ENCODE measurements at places on chromosomes 2 and 18.

DNA sequence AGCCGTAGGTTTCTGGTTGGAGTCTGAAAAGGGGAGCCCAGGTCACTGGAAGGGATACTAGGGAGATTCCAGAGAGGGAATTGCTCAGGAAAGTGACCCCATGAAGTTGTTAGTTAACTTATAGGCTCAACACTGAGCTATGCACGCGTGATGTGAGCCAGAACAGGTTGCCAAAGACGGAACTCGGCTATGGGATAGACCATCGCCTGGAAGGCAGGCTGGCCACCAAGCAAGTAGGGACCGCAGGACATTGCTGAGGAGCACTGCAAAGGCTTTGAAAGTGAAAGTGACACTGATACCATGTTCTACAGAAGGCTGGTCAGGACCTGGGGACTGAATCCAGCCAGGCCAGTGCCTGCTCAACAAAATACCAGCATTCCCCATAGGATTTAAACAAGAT is 7.3 kb downstream of the FARP2 start:
- DNase-seq, result no peak

- no peak for DNase-seq
Measured at GRCh38 chr2:152405206-152406118, 70.5 kb downstream of the FMNL2 start.

DNA sequence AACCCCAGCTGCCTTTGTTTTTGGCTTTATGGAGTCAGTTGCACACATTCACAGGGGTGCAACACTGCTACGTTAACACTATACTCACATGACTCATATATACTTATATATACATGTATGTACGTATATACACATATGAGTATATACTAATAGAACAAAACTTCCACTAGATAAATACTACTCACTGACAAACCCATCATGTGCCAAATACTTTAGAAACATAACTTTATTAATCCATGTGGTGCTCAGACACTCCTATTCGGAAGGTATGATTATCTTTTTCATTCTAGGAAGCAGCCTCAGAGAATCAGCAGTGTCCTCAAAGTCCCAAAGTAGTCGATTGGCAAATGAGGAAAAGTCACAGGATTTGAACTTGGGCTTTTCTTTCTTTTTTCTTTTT is 7.9 kb downstream of the PMAIP1 start:
- no peak for DNase-seq

GRCh38 chr2:23526114-23526513 is 141.1 kb downstream of the KLHL29 start:
- DNase-seq, result no peak

GRCh38 chr2:70947556-70948184 is 12.0 kb downstream of the ATP6V1B1 start:
- DNase-seq, result no peak

- no peak for DNase-seq
Measured at GRCh38 chr2:152555048-152555447, 162.2 kb downstream of the PRPF40A start.

DNA sequence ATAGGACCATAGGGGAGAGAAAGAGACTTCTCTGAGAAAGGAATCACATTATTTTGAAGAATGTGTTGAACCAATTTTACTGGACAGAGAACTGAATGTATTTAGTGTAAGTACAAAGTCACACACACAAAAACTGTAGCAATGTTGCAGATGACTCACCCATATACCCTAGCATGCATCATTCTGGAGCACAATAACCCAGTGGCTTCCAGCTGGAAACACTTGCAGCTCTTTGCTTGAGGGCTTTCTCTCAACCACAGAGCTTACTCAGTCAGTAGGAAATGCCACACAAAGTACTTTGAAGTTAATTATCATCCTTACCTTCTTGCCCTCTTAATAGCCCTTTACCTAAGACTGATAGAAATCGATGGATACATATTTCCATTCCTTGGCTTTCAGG is 760.0 kb upstream of the FSHR start:
- DNase-seq, result no peak

DNA sequence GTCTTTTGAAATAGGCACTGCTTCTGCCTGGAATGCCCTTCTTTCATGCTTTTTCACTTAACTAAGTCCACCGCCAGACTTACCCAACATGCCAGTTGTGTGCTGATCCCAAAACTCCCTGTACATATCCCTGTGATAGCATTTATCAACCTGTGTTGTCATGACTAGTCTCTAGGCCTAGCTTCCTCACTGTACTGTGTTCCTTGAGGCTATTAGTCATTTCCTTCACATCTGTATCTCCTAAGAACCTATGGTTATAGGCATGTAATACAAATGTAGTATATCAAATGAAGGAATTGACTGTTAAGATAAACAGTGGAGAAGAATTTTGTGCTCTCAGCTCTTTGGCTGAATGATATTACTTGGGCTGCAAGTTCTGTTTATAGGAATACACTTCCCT is 184.3 kb downstream of the CYRIA start:
- DNase-seq, result no peak

DNA sequence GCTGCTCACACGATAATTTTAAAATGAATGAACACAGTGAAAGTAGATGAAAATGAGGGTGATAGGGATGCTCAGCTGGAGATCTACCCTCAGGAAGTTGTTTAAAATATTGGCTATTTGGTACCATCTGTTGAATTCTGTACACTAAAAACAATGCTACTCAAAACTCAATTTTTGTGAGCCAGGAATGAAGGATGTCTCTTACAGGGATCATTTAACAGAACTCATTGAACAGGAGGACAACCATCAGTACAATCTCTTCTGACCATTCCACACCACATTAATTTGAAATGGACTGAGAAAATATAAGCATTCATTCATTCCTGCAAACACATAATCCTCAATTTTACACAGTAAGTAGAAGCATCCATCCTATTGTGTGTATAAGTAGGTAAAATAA is 1355.1 kb upstream of the CRIM1 start:
- DNase-seq, result no peak

DNA sequence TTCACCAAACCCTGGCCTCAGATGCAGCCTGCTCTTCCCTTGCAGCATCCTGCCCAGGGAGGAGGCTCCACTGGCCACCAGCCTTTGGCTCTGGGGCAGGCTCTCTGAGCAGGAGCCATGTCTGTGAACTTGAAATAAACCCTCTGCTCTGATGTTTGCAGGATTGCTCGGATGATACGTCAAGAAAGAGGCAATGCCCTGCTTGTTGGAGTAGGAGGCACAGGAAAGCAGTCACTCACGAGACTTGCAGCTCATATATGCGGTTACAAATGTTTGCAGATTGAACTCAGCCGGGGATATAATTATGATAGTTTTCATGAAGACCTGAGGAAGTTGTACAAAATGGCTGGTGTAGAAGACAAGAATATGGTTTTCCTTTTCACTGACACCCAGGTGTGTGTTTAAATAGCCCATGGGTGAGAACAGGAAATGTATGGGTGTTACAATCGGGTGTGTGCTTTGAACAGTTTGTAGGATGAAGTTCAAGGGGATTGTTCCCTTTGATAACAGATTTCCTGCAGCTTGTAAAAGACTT is 177.9 kb downstream of the DNAH6 start:
- no peak for DNase-seq

- no peak for DNase-seq
Measured at GRCh38 chr2:20456636-20457426, 10.0 kb downstream of the RHOB start.

DNA sequence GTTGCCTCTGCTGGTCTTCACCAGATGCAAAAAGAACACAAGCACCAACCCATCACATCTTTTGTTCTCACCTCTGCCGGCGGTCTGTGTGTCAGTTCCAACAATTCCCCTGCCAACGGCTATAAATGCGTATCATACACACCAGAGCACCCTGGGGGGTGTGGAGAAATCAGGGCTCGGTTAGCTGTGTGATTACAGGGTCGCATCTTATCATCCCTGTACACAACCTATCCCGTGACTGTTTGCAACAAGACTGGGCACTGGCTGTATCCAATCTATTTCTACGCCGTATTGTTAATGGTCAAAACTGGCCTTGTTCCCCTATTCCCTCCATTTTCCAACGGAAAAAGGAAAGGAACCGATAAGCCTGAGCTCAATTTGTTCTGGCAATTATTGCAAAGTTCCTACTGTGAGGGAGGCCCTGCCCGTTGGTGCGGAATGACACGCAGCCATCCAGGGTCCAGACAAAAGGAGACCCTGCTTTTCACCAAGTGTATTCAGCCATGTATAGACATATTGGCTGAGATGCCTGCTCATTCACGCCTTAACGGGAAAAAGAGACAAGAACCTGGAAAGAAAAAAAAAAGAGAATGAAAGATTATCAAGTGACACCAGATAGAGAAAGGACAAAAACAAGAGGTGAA is 136.9 kb downstream of the CDH20 start:
- no peak for DNase-seq

- DNase-seq, result no peak
Measured at GRCh38 chr2:105765415-105766299, 20.9 kb downstream of the NCK2 start.

DNA sequence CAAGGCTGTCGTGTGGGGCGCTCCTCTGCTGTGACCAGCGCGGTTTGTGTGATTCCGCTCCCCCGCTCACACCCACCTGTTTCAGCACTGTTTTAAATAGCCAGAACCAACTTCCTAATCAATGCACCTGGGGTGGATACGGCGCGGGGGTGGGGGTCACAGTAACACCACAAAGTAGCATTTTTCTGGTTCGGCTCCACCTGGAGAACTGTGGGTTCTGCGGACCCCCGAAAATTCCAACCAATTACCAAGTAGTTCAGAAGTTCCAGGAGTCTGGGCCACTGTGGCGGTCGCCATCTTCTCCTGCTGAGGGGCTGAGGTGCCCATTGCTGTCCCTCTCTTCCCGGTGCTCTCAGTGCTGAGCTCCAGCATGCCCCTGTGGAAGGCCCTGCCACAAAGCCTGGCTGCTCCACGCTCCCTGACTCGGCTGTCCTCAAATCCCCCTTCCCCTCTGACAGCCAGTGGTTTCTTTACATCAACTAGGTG is 79.4 kb downstream of the GFPT1 start:
- DNase-seq, result no peak

DNA sequence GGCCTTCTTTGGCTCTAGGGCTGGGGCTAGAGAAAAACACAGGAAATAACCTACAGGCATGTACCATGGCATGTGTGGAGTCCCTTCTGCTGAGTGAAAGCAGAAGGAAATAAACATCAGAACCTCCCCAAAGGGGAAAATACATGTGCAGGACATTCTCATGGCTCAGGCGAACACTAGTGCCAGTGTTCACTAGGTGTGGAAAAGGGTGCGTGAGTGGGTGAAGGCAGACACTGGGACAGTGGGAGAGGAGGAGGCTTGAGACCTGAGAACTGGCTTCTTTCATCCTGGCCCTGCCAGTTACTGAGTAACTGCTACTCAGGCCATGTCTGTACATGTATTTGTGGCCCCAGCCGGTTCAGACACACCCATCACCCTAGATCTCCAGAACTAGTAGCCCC is 268.2 kb downstream of the PRKCE start:
- DNase-seq, result no peak

GRCh38 chr2:160388464-160389263 is 104.9 kb downstream of the RBMS1 start:
- DNase-seq, result no peak

DNA sequence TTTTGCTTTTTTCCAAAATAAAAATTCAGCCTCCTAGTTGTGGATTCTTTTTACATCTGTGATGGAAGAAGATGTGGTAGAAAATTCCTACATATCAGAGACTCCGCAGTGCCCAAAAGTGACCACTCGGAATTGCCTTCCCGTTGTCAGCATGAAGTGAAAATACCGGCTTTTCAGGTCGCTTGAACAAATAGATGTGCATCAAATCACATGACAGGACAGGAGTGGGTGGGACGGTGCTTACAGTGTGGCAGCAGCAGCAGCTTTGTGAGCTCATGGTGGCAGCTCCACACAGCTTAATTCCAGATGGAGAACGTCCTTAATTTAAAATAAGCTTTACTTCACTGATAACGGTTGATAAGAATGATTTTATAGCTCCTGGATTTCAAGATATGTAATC is 20.3 kb downstream of the SALL3 start:
- no peak for DNase-seq

GRCh38 chr2:159720676-159721075 is 8.4 kb downstream of the MARCHF7 start:
- no peak for DNase-seq

- DNase-seq, result no peak
Measured at GRCh38 chr2:157032017-157032416, 225.5 kb upstream of the GALNT5 start.

DNA sequence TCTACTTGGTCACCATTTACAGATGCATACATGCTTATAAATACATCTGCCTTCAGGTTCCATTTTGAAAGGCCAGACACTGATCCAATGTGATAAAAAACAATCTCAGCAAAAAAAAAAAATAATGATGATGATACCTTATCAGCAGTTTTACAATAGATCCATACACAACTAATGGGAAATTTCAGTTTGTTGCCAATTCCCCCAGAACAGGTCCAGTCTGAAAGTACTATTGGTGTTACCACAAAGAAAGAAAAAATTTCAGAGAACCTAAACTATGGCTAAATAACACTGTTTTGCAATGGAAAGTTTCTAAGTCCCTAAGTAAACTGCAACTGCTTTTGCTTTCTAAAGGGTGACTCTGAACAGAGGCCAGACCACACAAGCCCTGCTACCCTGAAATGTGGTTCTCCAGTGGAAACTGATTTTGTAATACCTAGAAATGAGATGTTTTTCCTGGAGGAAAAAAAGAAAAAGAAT is 54.1 kb downstream of the LPIN2 start:
- DNase-seq, result no peak

- no peak for DNase-seq
Measured at GRCh38 chr2:60738679-60739078, 17.4 kb upstream of the PAPOLG start.

DNA sequence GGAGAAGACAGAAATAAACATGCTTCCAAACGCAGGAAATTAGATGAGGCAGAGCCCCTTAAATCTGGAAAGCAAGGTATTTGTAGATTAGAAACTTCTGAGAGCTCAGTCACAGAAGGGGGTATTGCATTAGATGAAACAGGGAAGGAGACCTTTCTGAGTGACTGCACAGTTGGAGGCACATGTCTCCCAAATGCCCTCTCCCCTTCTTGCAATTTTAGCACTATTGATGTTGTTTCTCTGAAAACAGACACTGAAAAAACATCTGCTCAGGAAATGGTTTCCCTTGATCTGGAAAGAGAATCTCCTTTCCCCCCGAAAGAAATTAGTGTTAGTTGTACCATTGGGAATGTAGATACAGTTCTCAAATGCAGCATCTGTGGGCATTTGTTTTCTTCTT is 33.5 kb downstream of the ZNF407 start:
- DNase-seq, result no peak

- DNase-seq, result no peak
Measured at GRCh38 chr18:59516356-59517155, 157.5 kb upstream of the LMAN1 start.

DNA sequence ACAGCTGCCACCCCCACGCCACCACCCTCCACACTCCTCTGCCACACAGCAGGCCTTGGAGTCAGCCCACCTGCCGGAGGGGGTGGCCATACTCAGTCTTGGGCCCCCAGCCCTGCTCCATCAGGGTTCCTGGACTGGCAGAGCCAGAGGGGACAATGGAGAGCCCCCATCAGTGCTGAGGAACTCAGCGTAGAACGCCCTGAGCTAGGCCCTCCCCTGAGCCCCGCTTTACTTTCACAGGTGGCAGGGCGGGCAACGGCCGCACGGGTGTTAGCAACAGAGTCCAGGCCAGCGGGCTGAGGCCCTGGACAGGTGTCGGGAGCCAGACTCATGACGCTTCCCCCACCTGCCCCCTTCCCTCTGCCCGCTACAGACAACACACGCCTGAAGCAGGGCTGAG is 47.1 kb downstream of the FOSL2 start:
- no peak for DNase-seq

Measured in DMS 273 treated with DMSO at 0.1 percent for 48 hours (cell line).